ENCODE measurements at places on chromosomes 16 and 17. TPM values are rescaled to one million over a fixed set of nuclear protein-coding genes. Genes with fewer than 3 reads are reported as not detected.

Gene TEKT3
- 2.8 TPM for total RNA-seq

Gene CCL7
- not detected for total RNA-seq

Gene TRAF7
- total RNA-seq, result 71.3 TPM

Gene SLC13A2
- not detected for total RNA-seq

Gene TP53TG3C
- 1.1 TPM for total RNA-seq

Gene PKMYT1
- 56.7 TPM for total RNA-seq

Gene ZSCAN10
- 0.26 TPM for total RNA-seq

Gene GPR179
- total RNA-seq, result 0.08 TPM

Gene TBC1D3E
- total RNA-seq, result not detected

Gene GCGR
- total RNA-seq, result not detected

Gene CACNG3
- total RNA-seq, result not detected

Gene HOXB3
- 11.9 TPM for total RNA-seq

Gene SHCBP1
- total RNA-seq, result 35.2 TPM

Gene GRAP
- not detected for total RNA-seq

Gene PRSS53
- 6.6 TPM for total RNA-seq

Gene PRAC2
- not detected for total RNA-seq
